ENCODE measurements at places on chromosomes 6 and 20.

GRCh38 chr6:41777551-41778285, 2.0 kb downstream of the FRS3 start:
- no peak for DNase-seq

GRCh38 chr6:28811873-28812272, 111.9 kb downstream of the TRIM27 start:
- DNase-seq = peak; percentile 73

- no peak for DNase-seq
These were observed 162.1 kb downstream of the MTFR2 start for GRCh38 chr6:136087986-136088385.

DNA sequence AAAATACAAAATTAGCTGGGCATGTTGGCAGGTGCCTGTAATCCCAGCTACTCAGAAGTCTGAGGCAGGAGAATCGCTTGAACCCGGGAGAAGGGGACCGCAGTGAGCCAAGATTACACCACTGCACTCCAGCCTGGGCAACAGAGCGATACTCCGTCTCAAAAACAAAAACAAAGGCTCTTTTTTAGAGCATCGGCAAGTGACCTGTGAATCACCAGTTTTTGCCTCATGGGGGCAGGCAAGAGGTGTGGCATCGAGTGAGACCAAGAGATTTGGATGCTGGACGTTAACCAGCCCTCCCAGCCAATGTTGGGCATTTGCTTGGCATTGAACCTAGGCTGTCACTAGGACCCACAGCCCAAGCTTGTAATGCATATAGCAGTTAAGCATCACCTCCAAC, 14.6 kb upstream of the CDK5RAP1 start:
- DNase-seq = peak; percentile 80

- DNase-seq = no peak
These were observed 10.8 kb downstream of the MOCS3 start for GRCh38 chr20:50969435-50969834.
